ENCODE measurements at places on chromosomes 2 and 18.

- no peak for DNase-seq
Measured at GRCh38 chr2:171297956-171298355, 135.8 kb downstream of the METTL8 start.

- DNase-seq: no peak
Measured at GRCh38 chr18:22623513-22623912, 205.8 kb upstream of the CTAGE1 start.

GRCh38 chr2:5064687-5065086 lies 627.5 kb upstream of the SOX11 start:
- DNase-seq: no peak

DNA sequence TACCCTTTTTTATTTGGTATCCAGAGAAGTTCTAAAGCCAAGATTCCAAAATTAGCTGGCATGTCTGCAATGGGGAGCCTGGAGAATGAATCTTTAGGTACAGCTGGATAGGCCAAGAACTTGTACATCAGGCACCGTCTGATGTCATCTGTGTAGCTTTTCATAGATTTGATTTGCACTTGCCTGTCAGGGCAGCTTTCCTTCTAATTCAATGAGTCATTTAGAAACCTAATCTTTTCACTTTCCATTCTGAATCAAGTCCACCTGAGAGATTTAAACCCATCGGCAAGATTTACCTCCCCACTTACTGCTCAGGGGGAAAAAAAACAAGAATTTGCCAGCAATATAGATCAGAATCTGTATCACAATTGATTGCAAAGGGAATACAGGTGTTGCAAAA lies 60.9 kb upstream of the ACAA2 start:
- DNase-seq: no peak

DNA sequence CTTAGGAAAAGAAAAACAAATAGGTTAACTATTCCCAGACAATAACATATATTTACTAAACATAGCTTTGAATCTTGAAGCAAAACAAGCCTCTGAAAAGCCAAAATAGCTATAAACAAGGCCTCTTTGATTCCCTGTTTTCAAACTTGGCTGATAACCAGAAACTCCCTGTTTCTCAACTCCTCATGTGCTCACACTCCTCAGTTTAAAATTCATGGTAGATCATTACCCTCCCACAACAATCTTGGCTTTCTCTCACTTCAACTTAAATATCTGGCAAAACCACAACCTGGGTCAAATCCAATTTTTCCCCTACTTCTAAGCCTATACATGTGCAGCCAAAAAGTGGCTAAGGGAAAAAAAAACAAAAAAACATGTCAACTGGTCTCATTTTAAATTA lies 15.6 kb downstream of the SUCLG1 start:
- DNase-seq: no peak

DNA sequence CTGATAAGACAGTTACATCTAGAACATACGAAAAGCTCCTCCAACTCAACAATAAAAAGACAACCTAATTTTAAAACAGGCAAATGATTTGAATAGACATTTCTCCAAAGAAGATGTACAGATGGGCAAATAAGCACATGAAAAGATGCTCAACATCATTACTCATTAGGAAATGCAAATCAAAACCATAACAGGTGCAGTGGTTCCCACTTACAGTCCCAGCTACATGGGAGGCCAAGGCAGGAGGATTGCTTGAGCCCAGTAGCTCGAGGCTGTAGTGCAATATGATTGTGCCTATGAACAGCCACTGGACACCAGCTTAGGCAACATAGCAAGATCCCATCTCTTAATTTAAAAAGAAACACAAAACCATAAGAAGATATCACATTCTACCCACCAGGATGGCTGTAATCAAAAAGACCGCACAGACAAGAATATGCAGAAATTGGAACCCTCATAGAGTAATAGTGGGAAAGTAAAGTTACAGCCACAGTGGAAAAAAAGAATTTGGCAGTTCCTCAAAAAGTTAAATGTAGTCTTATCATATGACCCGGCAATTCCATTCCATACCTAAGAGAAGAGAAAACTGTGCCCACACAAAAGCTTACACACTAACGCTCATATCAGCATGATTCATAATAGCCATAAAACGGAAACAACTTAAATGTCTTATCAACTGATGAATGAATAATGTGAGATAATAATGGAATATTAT lies 30.5 kb upstream of the ARMC9 start:
- DNase-seq: no peak

DNA sequence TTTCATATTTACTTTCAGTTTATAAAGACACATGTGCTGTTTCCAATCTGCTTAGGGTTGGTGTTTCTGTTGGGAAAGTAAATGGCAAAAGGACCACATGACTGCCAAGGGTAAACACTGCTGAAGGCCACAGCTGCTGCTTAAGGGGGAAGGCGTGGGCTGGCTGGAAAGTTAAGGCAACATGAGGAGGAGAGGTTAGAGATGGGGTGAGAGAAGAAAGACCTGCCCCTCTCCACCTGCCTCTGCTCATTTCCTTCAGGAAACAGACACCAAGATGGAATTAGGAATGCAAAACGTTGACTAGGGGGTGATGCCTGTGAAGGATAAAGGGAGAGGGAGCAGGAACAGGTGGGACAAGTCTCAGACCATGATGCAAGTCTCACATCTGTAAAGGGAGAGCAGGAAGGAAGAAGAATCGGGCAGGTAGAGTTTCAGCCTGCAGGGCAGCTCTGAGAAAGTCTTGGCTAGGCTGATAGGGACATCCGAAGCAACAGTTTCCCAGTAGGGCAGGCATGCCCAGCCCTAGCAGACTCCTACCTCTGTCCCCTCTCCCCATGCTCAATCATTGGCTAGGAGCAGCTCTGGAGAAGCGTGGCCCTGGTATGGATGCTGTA lies 86.0 kb downstream of the CDC42EP3 start:
- DNase-seq: no peak

Measured in erythroblast (primary cell).